ENCODE measurements at places on chromosomes 1 and 21. TPM values are rescaled to one million over a fixed set of nuclear protein-coding genes. Genes with fewer than 3 reads are reported as not detected.

SEMA6C gene
- 9.2 TPM for total RNA-seq

C1QA gene
- not detected for total RNA-seq

C21orf91 gene
- total RNA-seq: 15.1 TPM

HSF2BP gene
- total RNA-seq: 3.5 TPM

EXO1 gene
- total RNA-seq: 11.5 TPM

FAM151A gene
- not detected for total RNA-seq

PADI1 gene
- 0.41 TPM for total RNA-seq

NHLH1 gene
- 0.18 TPM for total RNA-seq

CD1C gene
- total RNA-seq: not detected

CLCNKB gene
- total RNA-seq: not detected

MAP3K7CL gene
- total RNA-seq: 12.8 TPM

NUDT17 gene
- total RNA-seq: 6.5 TPM

NECAP2 gene
- 53.4 TPM for total RNA-seq

PLEKHN1 gene
- 0.38 TPM for total RNA-seq

NEGR1 gene
- total RNA-seq: 9.0 TPM

FAAP20 gene
- total RNA-seq: 76.1 TPM

LCA5L gene
- 0.92 TPM for total RNA-seq

GSTM1 gene
- 17.8 TPM for total RNA-seq

GRIK1 gene
- 0.24 TPM for total RNA-seq

CFHR1 gene
- total RNA-seq: not detected

GBP4 gene
- total RNA-seq: not detected

TPTE gene
- not detected for total RNA-seq

IL6R gene
- 1.3 TPM for total RNA-seq

CHRNB2 gene
- total RNA-seq: not detected

GTF2B gene
- total RNA-seq: 24.9 TPM

CHI3L1 gene
- total RNA-seq: not detected

RNU1-1 gene
- total RNA-seq: 1,438 TPM

GPR25 gene
- not detected for total RNA-seq

SLAMF1 gene
- not detected for total RNA-seq

NPHS2 gene
- total RNA-seq: not detected

NECTIN4 gene
- 0.12 TPM for total RNA-seq

MACF1 gene
- total RNA-seq: 377 TPM

All from chondrocyte (in vitro differentiated cells).